ENCODE measurements at places on chromosomes 3 and 15. TPM values are rescaled to one million over a fixed set of nuclear protein-coding genes. Genes with fewer than 3 reads are reported as not detected.
A peak's percentile ranks its signal among the peaks of the same experiment; 100 is the strongest.

The VGLL3 gene
- 10.4 TPM for total RNA-seq

The LTF gene
- 0.14 TPM for total RNA-seq

The SYNM gene
- total RNA-seq, result 2.2 TPM

The ANKDD1A gene
- total RNA-seq, result 6.1 TPM

The DVL3 gene
- 76.2 TPM for total RNA-seq

The IQCF5 gene
- total RNA-seq, result not detected

The SI gene
- not detected for total RNA-seq

The NCEH1 gene
- 2.6 TPM for total RNA-seq

The COL7A1 gene
- 16.1 TPM for total RNA-seq

The P2RY1 gene
- 32.9 TPM for total RNA-seq

The GALNT15 gene
- 0.18 TPM for total RNA-seq

The MAGEL2 gene
- total RNA-seq, result 11.2 TPM

The RPP25 gene
- 31.3 TPM for total RNA-seq

The PLCH1 gene
- 8.8 TPM for total RNA-seq

The GXYLT2 gene
- 5.3 TPM for total RNA-seq

DNA sequence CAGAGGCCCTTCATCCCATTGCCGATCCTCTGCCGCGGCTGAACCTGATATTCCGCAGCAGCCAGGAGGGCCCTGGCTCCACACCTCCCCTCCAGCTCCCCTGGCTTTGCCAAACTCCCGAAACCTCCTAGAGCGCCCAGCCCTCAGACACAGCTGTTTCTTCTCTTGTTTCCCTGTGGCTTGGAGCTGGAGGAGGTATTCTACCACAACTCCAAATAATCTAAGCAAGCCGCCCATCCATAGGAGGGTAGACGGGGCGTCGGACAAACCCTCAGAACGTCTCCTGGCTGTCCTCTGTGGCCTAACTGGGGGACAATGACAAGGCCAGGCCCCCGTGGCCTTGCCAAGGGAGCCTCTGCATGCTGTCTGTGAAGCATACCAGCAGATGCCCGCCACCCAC is 10.4 kb downstream of the PLA2G4D start:
- no peak for DNase-seq

DNA sequence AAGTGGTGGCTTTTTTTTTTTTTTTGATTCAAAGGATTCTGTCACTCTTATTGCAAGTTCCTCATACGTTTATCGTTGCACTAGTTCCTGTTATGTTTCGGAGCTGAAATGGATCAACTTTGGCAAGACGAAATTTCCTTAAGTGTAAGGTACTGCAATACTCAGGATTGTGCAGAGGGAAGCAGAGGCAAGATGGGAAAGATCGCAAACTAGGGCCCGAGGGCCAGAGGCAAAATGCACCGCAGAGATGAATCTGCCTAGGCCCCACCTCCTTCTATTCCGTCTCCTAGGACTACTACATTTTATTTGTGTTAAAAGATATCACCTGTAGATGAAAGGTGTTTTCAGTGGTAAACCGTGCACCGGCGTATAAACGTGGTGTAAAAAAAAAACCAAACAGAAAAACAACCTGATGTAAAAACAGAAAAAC is 331 bp downstream of the RNU6-1 start:
- DNase-seq, result no peak

DNA sequence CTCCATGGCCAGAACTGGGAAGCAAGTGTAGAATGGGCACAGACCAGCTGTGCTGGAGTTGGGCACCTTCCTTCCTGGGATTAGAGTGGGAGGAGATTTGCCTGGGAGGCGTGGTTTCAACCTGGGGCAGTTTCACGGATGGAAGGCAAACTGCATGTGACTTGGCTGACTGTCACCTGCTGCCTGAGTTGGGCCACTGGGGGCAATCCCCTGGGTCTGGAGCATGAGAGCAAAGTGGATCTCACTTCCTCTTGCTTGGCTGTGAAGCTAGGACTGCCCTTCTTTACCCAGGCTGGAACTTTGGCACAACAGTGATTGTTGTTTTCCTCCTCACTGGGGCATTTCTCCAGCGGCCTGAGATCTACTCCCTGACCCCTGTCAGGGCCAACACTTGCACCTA is 1247.0 kb upstream of the EPHA6 start:
- DNase-seq, result no peak

DNA sequence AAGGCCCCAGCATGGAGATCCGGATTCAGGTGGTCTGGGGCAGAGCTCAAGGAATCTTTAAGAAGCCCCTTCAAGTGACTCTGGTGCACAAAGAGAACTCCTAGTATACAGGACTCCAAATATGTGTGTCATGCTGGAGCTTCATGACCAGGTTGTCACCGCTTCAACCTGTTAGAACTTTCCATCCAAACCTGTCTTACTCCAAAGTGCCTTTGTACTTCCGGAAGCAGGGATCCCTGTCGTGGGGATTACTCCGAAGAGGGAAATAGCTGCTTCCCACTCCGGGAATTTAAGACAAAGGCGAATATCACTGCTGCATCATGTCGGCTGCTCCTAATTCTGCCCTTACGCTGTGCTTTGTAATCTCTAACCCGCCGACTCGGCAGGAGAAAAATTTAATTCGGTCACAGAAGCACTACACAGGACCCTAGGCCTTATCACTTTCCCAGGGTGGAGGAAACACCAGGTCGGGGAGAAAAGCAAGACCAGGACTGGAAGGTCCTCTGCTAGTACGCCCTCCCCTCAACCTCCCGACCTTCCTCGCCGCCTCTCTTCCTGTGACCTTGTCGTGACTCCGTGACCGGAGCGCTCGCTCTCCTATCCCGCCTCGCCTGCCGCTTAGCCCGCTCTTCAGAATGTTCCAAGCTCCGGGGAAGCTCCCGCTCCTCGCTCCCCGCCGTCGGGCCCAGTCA is 730 bp downstream of the HIGD1A start:
- peak; percentile 28 for DNase-seq

DNA sequence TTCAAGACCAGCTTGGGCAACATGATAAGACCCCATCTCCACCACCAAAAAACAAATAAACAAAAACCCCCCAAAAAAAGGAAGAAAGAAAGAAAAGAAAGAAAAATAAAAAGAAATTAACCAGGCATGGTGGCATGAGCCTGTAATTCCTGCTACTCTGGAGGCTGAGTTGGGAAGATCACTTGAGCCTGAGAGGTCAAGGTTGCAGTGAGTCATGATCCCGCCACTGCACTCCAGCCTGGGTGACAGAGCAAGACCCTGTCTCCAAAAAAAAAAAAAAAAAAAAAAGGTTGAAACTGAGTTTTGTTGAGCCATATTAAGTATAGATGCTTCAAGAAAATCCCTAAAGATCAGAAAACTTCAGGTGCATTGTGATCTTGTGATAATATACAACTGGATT is 217.3 kb upstream of the LRRFIP2 start:
- no peak for DNase-seq

- DNase-seq, result no peak
Measured at GRCh38 chr15:80988148-80988796, 1.3 kb downstream of the MESD start.

GRCh38 chr15:89341316-89342005 is 6.8 kb upstream of the POLG start:
- no peak for DNase-seq

GRCh38 chr3:34260271-34261000 is 462.0 kb downstream of the PDCD6IP start:
- peak; percentile 65 for DNase-seq

GRCh38 chr15:62046078-62046743 is 14.0 kb downstream of the VPS13C start:
- no peak for DNase-seq

DNA sequence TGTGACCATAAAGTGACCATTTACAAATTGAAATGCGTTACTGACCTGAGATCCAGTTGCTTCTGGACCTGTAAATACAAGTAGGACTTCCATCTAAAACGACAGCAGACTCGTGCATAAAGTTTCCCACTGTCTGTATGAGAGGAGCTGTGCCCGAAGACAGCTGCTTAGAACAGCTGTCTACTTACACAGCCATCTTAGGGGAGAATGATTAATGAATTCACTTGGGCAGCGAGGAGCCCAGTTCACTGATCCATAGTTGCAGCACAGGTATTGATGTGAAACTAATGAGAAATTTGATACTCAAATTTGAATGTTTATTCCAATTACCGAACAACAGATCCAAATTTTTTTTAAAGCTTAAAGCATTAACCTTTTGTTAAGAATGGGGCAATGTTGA is 748.1 kb downstream of the NR2F2 start:
- no peak for DNase-seq

- DNase-seq, result peak; percentile 71
Measured at GRCh38 chr3:138479438-138479863, 45.0 kb downstream of the ESYT3 start.

GRCh38 chr3:194046531-194046930 is 89.4 kb upstream of the HES1 start:
- no peak for DNase-seq

- no peak for DNase-seq
Measured at GRCh38 chr15:99117111-99117510, 12.2 kb downstream of the SYNM start.

- no peak for DNase-seq
Measured at GRCh38 chr3:157789162-157789561, 285.9 kb upstream of the VEPH1 start.

- DNase-seq, result no peak
Measured at GRCh38 chr15:51558411-51558810, 64.2 kb downstream of the DMXL2 start.

GRCh38 chr3:139572847-139573672 is 33.5 kb upstream of the RBP1 start:
- no peak for DNase-seq

- no peak for DNase-seq
Measured at GRCh38 chr3:176214758-176215157, 982.5 kb downstream of the TBL1XR1 start.

DNA sequence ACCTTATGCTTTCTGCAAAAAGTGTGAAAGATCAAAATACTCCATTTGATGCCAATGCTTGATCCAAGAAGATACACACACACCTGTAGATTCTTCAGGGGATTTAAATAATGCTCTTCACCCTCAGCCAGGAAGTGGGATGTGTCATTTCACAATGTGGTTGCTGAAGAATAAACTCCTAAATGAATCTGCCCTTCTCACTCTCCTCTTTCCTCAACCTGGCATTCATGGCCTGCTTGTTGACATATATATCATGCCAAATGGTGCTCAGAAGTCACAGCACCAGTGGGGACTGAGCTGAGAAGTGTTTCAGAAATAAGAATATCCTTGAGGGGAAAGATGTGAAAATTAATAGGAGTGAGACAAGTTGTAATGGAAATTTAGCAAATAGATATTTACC is 146.6 kb upstream of the ARHGEF26 start:
- DNase-seq, result no peak

DNA sequence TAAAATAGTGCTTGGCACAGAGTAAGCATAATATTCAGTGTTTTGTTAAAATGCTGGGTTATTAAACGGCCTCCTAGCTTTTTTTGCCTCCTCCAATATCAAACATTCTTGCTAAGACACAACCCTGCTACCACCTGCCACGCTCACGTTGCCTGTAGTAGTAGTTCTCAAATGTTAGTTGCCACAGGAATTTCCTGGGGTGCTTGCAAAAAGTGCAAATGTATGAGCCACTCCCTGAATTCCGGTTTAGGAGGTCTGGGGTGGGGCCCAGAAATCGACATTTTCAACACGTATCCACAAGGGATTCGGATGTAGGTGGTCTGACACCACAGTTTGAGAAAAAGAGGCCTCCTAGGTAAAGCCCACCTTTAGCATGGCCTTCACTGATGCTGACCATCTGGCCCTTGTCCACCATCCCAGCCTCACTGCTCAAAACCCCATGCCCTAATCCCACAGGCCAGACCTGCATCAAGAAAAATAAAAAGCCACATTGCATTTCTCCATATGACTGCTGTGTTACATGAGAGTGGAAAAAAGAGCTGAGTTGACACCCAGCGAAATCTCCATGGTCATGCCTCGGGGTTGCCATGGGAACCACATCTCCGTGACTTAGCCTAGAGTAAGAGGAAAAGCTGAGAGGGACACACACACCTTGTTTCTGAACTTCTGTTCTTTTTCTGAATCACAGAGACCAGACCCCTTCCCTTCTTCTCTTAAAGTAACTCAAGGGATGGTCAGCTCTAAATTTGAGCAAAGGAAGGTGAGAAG is 116.4 kb upstream of the HES1 start:
- no peak for DNase-seq

- DNase-seq, result no peak
Measured at GRCh38 chr15:62445244-62445643, 280.2 kb upstream of the C2CD4B start.

DNA sequence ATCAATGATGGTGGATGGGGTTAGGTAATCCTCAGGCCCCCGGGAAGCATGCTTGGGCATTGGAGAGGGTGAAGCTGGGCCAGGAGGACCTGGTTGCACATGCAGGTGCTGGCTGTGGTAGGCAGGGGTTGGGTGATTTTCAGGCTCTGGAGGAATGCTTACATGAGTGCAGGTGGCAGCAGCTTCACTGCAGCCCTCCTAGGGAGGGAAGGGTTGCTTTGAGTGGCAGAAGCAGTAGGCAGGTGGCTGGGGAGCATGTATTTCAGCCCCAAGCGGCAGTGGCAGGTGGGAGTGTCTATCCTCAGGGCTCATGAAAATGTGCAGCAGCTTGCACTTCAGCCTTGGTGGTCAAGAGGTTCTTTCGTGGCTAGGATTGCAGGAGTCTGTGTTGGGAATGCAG is 230.0 kb upstream of the CTNNB1 start:
- no peak for DNase-seq

GRCh38 chr3:98561727-98562521 is 30.1 kb downstream of the GPR15 start:
- no peak for DNase-seq

DNA sequence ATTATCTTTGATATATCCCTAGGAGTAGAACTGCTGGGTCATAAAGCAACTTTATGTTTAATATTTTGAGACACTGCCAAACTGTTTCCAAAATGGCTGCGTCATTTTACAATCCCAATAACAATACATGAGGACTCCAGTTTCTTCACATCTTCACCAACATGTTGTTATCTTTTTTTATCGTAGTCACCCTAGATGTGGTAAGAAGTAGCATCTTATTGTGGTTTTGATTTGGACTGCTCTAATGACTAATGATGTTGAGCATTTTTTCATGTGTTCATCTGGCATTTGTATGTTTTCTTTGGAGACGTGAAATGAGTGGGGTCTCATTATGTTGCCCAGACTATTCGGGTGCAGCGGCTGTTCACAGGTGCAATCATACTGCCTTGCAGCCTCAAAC is 83.8 kb downstream of the MAP4 start:
- no peak for DNase-seq

- DNase-seq, result no peak
Measured at GRCh38 chr15:90905306-90906180, 2.4 kb downstream of the MAN2A2 start.

DNA sequence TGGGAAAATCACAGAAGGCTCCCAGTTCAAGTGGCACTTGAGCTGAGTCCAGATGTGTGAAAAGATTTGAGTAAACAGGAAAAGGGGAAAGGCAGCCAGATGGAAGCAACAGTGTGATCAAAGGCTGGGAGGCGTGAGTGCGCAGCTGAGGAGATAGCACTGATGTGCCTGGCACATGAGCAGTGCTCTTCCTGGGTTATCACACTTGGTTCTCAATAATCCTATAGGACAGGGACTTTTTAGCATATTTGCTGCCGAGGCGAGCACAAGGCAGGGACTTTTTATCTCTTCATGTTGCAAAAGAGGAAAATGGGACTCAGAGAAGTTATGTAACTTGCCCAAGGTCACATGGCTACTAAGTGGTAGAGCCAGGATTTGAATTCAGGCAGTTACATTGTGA is 39.6 kb downstream of the CORO2B start:
- DNase-seq, result no peak

GRCh38 chr3:66485291-66485968 is 15.4 kb downstream of the LRIG1 start:
- no peak for DNase-seq

Data from WTC11 (cell line).